ENCODE measurements at places on chromosomes 7 and 10.

DNA sequence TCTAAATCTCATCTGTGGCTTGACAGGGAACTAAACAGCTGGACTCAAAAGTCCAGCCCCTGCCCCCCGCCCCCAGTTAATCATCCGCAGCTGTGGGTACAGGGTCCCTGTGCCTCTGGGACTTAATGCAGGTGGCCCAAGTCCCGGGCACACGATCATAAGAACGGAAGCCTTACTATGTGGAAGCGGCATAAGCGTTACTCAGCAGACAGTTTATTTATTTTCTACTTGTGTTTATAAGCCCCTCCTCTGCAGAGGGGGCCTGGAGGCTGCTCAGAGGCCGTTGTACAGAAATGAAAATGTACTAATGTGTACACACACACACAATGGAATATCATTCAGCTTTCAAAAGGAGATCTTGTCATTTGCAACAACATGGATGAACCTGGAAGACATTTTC, 158.0 kb upstream of the TNS3 start:
- DNase-seq = no peak

- no peak for DNase-seq
Measured at GRCh38 chr10:112951359-112952281, 1.6 kb downstream of the TCF7L2 start.

DNA sequence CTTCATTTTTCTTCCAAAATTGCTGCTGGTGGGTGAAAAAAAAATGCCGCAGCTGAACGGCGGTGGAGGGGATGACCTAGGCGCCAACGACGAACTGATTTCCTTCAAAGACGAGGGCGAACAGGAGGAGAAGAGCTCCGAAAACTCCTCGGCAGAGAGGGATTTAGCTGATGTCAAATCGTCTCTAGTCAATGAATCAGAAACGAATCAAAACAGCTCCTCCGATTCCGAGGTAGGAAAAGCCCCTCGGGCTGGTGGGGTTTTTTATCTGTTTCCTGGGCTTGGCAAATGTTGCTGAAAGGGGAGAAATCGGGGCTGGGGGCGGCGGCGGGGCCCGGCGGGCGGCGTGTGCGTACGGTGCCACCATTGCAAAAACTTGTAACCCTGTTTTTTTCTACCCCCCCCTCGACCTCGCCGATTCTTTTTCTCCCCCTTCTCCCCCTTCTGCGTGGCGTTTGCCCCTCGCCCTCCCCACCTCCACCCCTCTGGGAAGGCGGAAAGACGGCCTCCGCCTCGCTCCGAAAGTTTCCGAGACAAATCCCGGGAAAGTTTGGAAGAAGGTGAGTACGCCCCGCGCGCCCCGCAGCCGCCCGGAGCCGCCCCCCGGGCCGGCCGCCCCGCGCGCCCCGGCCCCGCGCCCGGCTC, 789 bp downstream of the TCF7L2 start:
- DNase-seq = no peak

DNA sequence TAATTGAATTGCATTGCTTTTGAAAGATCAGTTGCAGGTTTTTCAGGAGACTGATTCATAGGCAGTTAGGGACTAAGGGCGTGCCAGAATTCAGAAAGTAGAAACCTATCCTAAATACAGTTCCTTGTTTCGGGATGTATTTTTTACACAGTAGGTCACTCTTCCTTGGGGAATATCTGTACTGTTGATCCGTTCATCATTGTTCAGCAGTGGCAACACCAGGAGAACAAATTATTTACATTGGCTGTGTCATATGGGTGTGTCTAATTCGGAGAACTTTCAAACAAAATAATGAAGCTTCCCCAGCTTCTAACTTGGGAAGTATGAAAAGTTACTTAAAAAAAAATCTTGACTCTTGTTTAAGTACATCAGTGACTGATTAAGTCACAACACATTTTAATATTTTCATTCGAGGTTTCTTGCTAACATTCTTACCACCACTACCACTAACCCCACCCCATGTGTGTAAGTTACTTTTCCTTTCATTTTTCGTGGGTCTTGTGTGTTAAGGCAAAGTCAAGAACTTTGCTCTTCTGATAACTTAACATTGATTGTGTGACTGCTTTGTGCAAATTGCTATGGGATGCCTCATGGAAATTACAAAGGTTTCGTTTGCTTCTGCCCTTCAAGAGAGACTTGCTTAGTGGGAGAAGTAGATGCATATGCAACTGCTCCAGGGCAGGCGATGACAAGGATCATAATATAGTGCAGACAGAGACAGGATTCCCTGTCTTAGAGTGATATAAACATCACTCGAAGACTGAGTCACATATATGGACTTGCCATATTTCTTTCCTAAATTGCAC, 43.8 kb upstream of the RPA3 start:
- no peak for DNase-seq

DNA sequence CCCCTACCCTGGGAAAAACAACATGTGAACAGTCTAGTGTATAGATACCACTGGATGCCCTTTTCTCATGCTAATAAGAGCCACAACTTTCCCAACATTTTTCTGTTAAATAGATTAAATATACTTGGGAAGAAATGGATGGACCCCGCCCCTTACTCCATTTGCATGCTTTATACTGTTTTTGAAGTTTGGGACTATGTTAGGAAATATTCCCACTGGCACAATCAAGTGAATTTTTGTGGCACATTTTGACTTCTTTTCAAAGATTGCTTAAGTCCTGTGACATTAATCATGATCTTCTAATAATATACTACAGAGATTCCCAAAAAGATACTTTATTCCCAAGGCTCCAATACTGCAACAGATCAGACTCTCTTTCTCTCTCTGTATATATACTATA, 216.6 kb downstream of the TWIST1 start:
- no peak for DNase-seq

DNA sequence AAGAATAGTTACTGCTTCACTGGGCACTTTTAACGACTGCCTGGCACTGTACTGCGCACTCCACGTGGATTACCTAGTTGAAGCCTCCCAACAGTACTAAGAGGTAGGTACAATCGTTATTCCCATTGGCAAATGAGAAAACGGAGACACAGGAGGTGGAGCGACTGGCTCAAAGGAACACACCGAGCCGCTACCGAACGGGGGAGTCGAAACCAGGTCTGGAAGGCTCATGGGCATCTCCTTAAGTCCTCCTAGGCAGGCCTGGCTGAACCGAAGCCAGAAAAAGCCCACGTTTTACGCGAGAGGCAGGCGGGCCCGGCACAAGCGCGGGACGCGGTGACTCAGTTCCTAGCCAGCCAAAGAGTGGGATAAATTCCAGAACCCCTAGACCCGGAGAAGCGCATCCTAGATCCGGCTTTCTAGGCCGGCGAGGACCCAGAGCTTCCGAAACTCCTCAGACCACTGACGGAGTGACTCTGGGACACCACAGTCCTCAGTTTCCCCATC, 472 bp downstream of the PDAP1 start:
- DNase-seq = no peak

- no peak for DNase-seq
Measured at GRCh38 chr10:84214046-84214572, 11.2 kb downstream of the LRIT2 start.

GRCh38 chr10:60732807-60733516, 45.3 kb upstream of the CDK1 start:
- no peak for DNase-seq

DNA sequence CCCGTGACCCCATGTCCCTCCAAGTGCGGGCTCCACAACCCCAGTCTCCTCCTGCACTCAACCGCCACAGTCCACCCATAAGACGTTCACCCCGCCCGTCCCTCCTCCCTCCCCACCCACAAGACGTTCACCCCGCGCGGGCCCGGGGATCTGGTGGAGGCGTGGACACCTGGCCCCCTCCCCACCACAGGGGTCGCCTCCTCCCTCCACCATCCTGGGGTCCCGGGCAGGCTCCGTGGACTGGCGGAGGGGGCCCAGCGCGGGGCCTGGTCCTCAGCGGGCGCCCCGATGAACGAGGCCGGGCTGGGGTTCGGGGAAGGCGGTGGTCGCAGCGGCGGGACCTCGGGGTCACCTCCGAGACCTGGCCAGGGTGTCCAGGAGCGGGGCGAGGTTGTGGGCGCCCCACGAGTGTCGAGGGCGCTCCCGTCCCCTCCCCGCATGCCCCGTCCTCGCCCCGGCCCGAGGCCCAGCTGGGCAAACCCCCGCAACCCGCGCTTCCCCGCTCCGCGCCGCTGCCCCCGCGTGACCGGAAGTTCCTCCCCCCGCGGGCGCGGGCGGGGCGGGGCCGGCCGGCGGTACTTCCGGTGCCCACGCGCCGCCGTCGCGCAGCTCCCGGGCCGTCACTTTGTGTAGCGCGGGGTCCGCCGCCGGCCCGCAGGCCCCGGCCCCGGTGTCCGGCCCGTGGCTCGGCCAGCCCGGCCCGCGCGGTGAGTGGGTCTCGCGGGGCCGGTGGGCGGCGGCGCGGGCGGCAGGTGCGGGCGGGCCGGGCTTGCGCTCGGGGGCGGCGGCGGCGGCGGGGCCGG, at the start of gene ZNF316:
Gene ZNF316, plus strand, starts transcription at position 578 of the 803 bp plus-strand sequence. CDS start 5,092 bp downstream, outside the sequence.
- DNase-seq = no peak

DNA sequence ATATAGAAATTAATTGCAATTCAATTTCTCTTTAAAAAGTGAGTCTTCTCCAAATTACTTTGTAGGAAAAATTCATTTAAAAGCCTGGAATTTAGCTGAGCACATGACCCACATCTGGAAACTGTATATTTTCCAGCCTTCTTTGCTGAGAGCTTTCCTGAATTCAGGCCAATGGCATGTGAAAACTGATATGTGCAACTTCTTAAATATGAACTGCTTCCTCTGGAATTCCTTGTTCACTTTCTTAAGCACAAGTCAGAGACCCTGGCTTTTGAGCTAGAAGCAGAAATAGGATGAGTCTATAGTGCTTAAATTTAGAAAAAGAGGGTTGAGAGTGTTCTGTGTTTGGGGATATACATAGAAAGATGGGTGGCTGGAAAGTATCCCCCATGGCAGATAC, 365.1 kb upstream of the MTPN start:
- no peak for DNase-seq

GRCh38 chr10:338171-339037, 203.1 kb downstream of the ZMYND11 start:
- DNase-seq = no peak

DNA sequence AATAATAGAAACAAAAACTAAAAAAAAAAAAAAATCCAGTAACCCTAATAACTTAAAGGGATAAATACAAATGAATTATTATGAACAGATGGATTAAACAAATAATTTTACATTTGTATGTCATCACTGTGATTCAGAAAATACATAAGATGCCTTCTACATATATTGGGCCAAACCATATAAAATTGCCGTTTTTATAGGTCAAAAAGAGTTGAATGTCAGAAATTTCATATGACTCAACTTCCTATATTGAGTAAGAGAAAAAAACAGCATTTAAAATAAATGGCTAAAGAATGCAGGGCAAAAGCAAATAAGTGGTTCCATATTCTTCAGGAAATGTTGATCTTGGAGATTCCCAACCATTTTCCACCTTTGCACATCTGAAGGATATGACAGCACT, 9.4 kb downstream of the SLC35B4 start:
- DNase-seq = no peak

GRCh38 chr7:8160250-8160649, 101.7 kb downstream of the ICA1 start:
- no peak for DNase-seq

DNA sequence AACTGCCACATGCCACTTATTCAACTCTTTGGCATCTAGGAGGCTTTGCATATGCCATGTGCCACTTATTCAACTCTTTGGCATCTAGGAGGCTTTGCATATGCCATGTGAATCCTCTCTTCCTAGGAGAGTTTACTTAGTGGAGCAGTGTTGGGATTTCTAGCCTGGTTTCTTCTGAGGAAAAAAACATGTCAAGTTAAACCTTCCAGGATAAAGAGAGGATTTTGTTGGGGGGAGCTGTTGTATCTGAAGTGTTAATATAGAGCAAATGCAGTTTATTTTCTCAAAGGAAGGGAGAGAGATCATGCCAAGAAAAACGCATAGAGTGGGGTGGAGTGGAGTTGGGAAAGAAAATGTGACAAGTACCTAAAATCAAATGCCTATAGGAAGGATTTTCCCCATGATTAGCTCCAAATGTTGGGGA, 91.5 kb downstream of the MCU start:
- DNase-seq = no peak

GRCh38 chr7:12647364-12648219, 39.8 kb upstream of the ARL4A start:
- DNase-seq = no peak

DNA sequence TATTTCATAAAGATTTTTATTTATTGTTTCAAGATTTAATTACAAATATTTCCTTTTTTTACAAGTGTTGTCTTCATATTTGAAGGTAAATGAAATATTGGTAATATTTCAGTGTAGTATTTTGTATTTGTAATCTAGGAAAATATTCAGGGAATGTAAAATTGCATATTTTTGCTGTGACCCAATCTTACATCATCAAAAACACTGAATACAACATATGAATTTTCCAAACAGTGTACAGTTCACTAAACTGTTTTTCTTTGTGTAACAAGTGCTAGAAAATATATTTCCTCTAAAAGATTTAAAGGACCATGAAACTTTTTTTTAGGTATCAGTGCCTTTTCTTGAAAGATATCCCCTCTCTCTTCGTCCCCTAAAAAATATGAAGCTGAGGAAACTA, 251.9 kb upstream of the KCND2 start:
- DNase-seq = no peak

DNA sequence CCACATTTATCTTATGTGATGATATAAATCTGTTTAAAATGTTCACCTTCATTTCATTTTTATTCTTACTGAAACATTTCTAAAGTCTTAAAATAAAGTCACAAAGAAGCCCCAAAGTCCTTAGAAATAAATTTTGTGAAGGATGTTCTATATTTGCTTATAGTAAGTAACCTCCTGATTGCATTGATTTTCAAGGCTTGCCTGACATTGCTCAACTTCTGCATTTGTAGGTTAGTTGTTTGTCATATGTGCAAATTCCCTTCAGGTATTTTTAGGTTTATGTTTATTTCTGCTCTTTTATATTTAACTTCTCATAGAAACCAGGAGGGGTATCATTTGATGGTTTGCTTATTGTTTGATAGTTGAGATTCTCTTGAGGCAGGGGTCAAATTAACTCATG, 417.8 kb downstream of the ARL4A start:
- DNase-seq = no peak

DNA sequence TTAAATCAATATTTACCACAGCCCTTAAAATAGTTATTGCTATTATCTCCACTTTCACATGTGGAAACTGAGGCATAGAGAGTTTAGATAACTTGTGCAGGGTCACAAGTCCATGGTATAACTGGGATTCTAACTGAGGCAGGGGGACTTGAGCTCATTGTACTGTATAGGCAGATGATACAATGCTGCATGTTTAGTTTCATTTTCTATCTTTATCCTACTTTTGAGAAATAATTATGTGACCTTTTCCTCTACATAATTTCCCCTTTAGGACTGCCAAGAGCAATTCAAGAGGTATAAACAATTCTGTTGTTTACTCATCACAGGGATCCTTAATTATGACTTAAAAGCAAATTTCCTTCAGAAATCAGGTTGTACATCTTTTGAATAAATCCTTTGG, 193.1 kb downstream of the SUGCT start:
- no peak for DNase-seq

Data from cortex of kidney (tissue), 1 donor.